ENCODE measurements at places on chromosomes 3 and 15. TPM values are rescaled to one million over a fixed set of nuclear protein-coding genes. Genes with fewer than 3 reads are reported as not detected.
A peak's percentile ranks its signal among the peaks of the same experiment; 100 is the strongest.

DNA sequence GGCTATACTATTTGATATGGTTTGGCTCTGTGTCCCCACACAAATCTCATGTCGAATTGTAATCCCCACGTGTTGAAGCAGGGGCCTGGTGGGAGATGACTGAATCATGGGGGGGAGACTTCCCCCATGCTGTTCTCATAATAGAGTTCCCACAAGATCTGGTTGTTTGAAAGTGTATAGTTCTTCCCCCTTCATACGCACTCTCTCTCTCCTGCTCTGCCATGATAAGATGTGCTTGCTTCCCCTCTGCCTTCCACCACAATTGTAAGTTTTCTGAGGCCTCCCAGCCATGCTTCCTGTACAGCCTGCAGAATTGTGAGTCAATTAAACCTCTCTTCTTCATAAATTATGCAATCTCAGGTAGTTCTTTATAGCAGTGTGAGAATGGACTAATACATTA lies 290.1 kb upstream of the CHRM5 start:
- H3K27me3 ChIP-seq, result peaks cover 4% of the 10 kb centered on the region
- H3K27ac ChIP-seq, result no peak overlapping the region
- H3K4me1 ChIP-seq, result no peaks in the 10 kb centered on the region
- H3K4me3 ChIP-seq, result no peak overlapping the region
- DNase-seq, result no peak
- no peaks in the 10 kb centered on the region for H3K36me3 ChIP-seq

The HTR3E gene
- not detected for total RNA-seq

- H3K27ac ChIP-seq, result no peak overlapping the region
- H3K36me3 ChIP-seq, result no peaks in the 10 kb centered on the region
- no peaks in the 10 kb centered on the region for H3K4me1 ChIP-seq
- H3K4me3 ChIP-seq, result no peak overlapping the region
- DNase-seq, result peak; percentile 82
- H3K27me3 ChIP-seq, result no peaks in the 10 kb centered on the region
These were observed 138.4 kb downstream of the MEIS2 start for GRCh38 chr15:36961956-36962355.

DNA sequence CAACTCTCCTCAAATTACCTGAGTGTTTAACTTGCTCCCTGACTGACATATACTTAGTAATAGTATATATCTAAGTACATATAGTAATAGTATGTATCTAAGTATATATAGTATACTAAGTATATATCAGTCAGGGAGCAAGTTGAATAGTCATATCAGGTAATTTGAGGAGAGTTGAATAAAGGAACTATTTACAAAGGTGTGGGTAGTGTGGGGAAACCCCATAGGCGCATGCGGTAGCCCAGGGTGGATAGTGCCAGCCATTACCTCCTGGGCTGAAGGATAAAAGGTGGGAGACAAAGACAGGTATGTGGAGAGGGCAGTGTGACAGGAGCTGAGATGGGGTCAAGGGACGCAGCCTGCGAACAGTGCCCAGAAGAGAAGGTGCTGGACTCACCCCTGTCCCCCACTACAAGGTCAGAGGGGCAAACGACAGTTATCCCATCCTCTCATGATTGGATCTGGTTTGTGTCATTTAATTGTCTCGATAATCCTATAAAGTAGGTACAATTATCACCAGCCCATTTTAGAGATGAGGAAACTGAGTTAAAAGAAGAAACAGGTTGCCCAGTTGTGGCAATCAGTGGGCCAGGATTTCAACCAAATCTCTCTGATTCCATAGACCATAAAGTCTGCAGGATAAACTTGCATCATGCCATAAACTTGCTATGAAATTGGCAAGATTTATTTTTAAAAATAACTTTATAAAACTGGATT lies 34.1 kb upstream of the TPM1 start:
- H3K4me3 ChIP-seq, result no peak overlapping the region
- no peak overlapping the region for H3K27ac ChIP-seq
- no peak for DNase-seq
- H3K27me3 ChIP-seq, result no peaks in the 10 kb centered on the region

The BCHE gene
- 29.0 TPM for total RNA-seq

- H3K4me1 ChIP-seq, result no peaks in the 10 kb centered on the region
- no peaks in the 10 kb centered on the region for H3K36me3 ChIP-seq
- H3K27me3 ChIP-seq, result no peaks in the 10 kb centered on the region
These were observed 40.4 kb downstream of the WHAMM start for GRCh38 chr15:82849556-82850512.

The GCSAM gene
- not detected for total RNA-seq

The CTXN2 gene
- total RNA-seq, result not detected

DNA sequence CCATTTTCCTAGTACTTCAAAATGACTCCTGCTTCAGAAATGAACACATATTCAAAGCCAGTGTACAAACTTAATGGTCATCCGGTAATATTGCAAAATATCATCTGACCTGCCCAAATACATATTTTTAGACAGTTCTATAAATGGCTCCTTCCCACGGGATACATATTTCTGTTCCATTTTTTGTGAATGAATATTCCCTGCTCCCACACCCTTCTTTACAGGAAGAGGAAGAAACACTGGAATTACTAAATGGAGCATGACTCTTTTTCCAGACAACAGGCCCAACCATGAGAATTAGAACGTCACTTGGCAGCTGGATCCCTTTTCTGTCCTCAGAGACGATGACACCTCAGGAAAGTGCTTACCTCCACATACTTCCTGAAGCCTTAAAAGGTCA lies 38.0 kb upstream of the CBLB start:
- peaks cover 7% of the 10 kb centered on the region for H3K4me1 ChIP-seq
- H3K36me3 ChIP-seq, result no peaks in the 10 kb centered on the region
- peak overlapping the region; percentile 88 for H3K27ac ChIP-seq
- H3K4me3 ChIP-seq, result no peak overlapping the region
- no peaks in the 10 kb centered on the region for H3K27me3 ChIP-seq

The CD200R1 gene
- total RNA-seq, result not detected

DNA sequence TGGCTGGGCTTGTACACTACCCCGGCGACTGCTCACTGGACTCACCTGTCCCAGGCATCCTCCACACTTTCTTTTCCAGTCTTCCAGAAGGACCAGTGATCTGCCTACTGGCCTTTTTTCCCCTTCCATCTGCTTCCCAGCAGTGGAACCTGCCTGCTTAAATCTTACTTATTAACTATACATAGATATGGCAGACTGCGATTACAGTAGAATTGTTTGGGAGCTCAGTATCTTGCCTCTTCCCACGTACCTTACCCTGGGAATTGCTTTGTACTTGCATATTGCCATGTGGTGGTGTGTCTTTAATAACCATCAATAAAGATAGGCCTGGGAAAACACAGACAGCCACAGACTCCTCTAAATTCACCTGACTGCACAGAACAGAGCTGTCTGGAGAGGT lies 11.8 kb upstream of the HES1 start:
- no peak overlapping the region for H3K4me3 ChIP-seq
- peaks cover 5% of the 10 kb centered on the region for H3K27me3 ChIP-seq
- H3K4me1 ChIP-seq, result no peaks in the 10 kb centered on the region
- H3K27ac ChIP-seq, result no peak overlapping the region
- DNase-seq, result no peak

- H3K27ac ChIP-seq, result peak overlapping the region; percentile 84
- H3K4me3 ChIP-seq, result peak overlapping the region; percentile 72
- DNase-seq, result no peak
- H3K4me1 ChIP-seq, result peaks cover 5% of the 10 kb centered on the region
- peaks cover 3% of the 10 kb centered on the region for H3K36me3 ChIP-seq
- H3K27me3 ChIP-seq, result no peaks in the 10 kb centered on the region
These were observed 594 bp downstream of the CRELD1 start for GRCh38 chr3:9934235-9934621.

The DPH3 gene
- total RNA-seq, result 28.2 TPM

The HESX1 gene
- total RNA-seq, result 0.99 TPM

DNA sequence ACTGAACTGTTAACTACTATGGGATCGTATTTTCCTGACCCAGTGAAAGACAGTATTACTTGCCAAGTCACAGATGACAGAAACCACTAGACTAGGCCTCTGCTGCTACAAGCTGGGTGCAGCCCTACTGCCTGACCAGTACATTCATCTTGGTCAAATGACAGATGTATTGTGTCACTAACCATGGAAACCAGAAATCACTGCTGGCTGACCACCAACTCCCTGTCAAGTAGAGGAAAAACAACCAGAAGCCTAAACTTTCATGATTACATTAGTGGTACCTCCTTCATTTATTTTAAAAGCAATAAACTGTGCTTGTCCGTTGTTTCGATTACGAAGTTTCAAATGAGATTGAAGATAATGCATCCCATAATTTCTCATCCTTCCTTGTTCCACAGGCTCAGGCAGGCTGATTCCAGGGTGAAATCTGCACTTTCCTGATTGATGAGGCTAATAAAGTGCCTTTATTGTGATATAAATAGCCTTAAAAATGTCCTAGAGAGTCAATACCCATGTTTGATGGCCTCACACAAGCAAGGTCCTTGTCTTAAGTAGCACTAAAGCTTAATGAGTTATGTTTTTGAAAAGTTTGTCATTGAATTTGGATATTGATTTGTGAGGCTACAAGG lies 309.7 kb downstream of the LSAMP start:
- no peak overlapping the region for H3K27ac ChIP-seq
- DNase-seq, result peak; percentile 94
- no peaks in the 10 kb centered on the region for H3K4me1 ChIP-seq

Measured in fibroblast of lung (primary cell).